ENCODE measurements at places on chromosomes 12 and 14. TPM values are rescaled to one million over a fixed set of nuclear protein-coding genes. Genes with fewer than 3 reads are reported as not detected.

PLBD2 gene
- 51.4 TPM for total RNA-seq

NUAK1 gene
- 1.5 TPM for total RNA-seq

TMEM119 gene
- 0.46 TPM for total RNA-seq

NCAPD2 gene
- 66.6 TPM for total RNA-seq

DACT1 gene
- 10.5 TPM for total RNA-seq

KRT78 gene
- not detected for total RNA-seq

OR11H6 gene
- not detected for total RNA-seq

KRT3 gene
- total RNA-seq: not detected

TMEM179 gene
- not detected for total RNA-seq

MYF6 gene
- total RNA-seq: not detected

ARHGAP9 gene
- total RNA-seq: not detected

INHBC gene
- total RNA-seq: not detected
